ENCODE measurements at places on chromosomes 16 and 17.
A peak's percentile ranks its signal among the peaks of the same experiment; 100 is the strongest.

GRCh38 chr17:33637534-33637933 is 344.4 kb upstream of the ASIC2 start:
- no peak for DNase-seq

GRCh38 chr16:86594721-86595120 is 16.4 kb downstream of the FOXL1 start:
- DNase-seq = no peak

GRCh38 chr16:31351942-31352325 is 3.0 kb upstream of the ITGAX start:
- DNase-seq = no peak

DNA sequence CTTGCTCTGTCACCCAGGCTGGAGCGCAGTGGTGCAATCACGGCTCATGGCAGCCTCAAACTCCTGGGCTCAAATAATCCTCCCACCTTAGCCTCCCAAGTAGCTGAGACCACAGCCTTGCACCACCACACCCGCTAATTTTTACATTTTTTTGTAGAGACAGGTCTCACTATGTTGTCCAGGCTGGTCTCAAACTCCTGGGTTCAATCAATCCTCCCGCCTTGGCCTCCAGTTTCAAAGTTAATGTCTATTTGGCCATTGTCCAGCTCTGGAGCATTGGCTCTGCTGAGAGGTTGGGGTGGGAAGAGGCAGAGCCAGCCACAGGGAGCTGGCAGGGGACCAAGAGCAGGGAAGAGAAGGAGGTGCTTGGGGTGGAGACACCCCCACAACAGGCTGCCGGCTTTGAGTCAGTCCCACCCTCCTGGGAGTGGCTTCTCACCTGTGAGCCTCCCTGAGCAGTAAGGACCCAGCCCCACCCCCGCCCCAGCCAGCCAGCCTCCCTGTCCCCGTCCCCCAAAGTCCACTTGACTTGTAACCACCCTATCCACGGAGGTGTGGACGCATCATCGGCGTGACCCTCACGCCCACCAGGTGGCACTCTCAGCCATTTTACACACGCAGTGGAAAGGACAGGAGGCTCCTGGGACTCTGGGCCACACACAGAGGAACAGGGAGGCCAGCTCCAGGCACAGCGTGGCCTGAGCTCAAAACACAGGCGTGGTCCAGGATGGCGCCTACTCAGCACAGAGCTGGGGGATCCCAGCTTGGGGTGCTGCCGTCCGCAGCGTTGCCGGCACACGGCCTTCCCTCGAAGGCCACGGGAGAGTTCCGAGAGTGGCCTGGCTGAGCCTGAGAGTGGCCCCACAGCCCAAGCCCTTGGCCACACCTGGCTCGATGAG is 22.8 kb upstream of the PVALEF start:
- DNase-seq = peak; percentile 85

- peak; percentile 77 for DNase-seq
These were observed 106.4 kb downstream of the SLC39A11 start for GRCh38 chr17:72985882-72986720.

GRCh38 chr17:9529033-9529700 is 46.5 kb downstream of the STX8 start:
- peak; percentile 44 for DNase-seq

GRCh38 chr17:73042809-73043685 is 49.4 kb downstream of the SLC39A11 start:
- DNase-seq = peak; percentile 33

DNA sequence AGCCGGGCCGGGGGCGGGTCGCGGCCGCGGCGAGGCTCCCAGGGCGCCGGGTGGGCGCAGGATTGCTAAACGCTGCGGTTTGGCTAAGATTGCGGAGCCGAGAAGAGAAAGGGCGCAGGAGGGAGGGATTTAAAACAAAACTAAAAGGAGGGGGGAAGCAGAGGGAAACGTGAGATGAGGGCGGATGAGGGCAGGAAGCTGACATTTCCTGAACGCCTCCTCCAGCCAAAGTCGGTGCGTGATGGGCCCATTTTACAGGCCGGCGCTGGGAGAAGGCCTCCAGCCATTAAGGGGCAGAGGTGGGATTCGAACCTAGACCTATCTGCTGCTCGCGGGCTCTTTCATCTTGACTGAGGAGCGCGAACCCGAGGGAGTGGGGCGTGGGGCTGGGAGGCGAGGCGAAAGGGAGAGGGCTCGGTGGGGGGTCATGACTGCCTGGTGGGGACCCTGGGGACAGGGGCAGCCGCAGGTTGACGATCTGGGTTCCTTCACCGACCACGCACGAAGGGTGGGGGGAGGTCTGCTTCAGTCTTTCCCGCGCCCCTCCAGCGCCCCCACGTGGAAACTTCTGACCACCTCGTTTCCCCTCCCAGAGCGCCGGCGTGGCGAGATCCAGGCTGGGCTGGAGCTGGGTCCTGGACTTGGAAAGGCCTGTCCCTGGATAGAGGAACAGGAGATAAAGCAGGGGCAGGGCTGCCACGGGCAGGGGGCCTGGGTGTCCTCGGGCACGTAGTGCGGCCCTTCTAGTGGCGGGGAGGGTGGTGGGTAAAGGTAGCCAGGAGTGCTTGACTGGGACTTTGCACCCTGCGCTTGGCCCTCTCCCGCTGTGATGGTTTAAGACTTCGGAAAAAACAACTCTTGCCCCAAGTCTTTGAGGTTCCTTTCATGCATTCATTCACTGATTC is 3.8 kb upstream of the TAC4 start:
- peak; percentile 84 for DNase-seq

GRCh38 chr16:54098247-54098646 is 188.3 kb downstream of the IRX3 start:
- DNase-seq = no peak

- no peak for DNase-seq
These were observed 476.4 kb downstream of the MAF start for GRCh38 chr16:79124016-79124756.

GRCh38 chr16:47725188-47725695 is 264.1 kb downstream of the PHKB start:
- no peak for DNase-seq

GRCh38 chr17:70610161-70610560 is 440.8 kb downstream of the KCNJ2 start:
- no peak for DNase-seq

- no peak for DNase-seq
These were observed 6.1 kb downstream of the CARMIL2 start for GRCh38 chr16:67651039-67651438.

- no peak for DNase-seq
These were observed 6.7 kb downstream of the TMEM92 start for GRCh38 chr17:50280801-50281441.

DNA sequence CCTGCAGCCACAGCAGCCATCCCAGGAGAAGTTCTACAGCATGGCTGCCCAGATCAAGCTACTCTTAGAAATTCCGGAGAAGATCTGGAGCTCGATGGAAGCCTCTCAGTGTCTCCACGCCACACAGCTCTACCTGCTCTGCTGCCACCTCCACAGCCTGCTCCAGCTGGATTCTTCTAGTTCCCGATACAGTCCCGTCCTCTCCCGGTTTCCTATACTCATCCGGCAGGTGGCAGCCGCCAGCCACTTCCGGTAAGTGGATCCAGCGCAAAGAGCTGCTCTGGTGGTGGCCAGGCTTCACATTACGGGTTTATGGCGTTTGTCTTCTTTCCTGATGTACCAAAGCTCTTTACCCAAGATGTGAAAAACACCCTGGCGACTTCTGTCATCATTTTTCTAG is 3.6 kb downstream of the COG1 start:
- DNase-seq = peak; percentile 43

- no peak for DNase-seq
These were observed 1.3 kb downstream of the SAT2 start for GRCh38 chr17:7626307-7626706.

- DNase-seq = no peak
These were observed 26.8 kb downstream of the SGSM2 start for GRCh38 chr17:2363851-2364762.

DNA sequence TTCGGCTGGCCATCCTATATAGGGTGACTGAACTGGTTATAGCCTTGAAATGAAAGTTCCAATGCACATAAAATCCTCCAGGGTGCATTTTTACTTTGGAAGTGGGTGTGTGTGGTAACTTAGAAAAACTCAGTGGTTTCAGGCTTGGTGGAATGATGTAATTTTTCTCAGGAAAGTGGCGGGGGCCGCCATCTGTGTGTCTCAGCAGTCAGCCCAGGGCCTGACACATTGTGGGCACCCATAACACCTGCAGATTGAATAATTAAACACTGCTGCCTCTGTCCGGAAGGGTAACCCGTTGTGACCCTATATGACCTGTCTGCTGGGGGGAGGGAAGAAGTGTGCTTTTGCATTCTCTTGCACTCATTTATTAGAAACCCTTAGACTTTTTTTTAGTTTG is 2.2 kb upstream of the PDP2 start:
- DNase-seq = no peak

DNA sequence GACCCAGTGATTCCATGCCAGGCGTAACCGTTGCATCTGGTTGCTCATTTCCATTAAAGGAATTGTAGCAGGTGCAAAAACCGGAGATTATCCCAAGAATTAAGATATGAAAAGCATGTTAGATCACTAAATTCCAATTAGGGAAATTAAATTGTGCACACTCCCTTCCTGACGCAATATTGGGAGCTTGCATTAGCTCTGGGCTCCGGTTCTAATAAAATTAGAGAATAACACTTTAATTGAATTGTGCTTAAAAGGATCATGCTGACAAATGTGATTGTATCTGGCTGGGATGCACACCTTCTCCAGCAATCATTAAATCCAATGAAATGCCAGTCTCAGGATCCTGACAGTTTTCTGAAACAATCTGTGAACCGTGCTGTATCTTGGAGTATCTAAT is 38.1 kb downstream of the IRX5 start:
- DNase-seq = no peak

DNA sequence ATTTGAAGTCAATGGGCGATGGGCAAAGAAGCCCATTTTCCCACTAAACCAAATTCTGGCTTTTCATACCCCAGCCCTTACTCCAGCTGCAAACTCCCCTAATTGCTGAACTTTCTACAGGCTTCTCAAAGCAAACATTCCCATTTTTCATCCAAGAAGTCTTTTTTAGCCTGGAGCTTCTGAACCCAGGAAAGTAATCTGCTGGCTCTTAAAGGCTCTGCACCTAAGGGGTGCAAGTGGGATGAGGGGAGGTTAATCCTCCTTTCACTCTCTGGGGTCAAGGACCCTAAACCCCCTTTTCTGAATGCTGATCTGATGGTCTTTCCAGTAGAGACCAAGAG is 2.4 kb downstream of the HOXB7 start:
- no peak for DNase-seq

DNA sequence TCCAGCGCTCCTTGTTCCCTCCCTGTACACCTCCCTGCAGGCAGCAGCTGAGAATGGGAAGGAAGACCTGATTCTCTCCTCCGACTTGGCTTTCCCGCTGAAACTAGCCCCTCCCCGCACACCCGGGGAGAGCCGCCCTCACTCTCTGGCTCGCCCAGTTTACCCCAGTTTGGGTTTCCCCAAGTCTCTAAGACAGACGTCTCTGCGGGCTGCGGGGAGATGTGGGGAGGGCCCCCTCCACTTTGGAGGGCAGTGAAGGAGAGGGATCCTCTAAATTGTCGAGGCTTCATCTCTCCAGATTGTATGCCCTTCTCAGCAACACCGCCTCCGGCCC is 797 bp downstream of the GRB7 start:
- no peak for DNase-seq

- peak; percentile 51 for DNase-seq
These were observed 34.1 kb upstream of the DHX8 start for GRCh38 chr17:43449470-43450248.

- no peak for DNase-seq
These were observed 26.3 kb downstream of the WSB1 start for GRCh38 chr17:27320222-27320560.

Measured in adipocyte (in vitro differentiated cells).